ENCODE measurements at places on chromosomes 3 and 15. TPM values are rescaled to one million over a fixed set of nuclear protein-coding genes. Genes with fewer than 3 reads are reported as not detected.

The BNC1 gene
- not detected for total RNA-seq

The CLDN18 gene
- not detected for total RNA-seq

The CYP1A2 gene
- not detected for total RNA-seq

The SNX1 gene
- total RNA-seq, result 120 TPM

The HSPBAP1 gene
- total RNA-seq, result 23.3 TPM

The LTK gene
- total RNA-seq, result 0.53 TPM

The HYAL1 gene
- not detected for total RNA-seq

The MRPS22 gene
- total RNA-seq, result 35.5 TPM
